ENCODE measurements at places on chromosomes 4 and X. TPM values are rescaled to one million over a fixed set of nuclear protein-coding genes. Genes with fewer than 3 reads are reported as not detected.

DNA sequence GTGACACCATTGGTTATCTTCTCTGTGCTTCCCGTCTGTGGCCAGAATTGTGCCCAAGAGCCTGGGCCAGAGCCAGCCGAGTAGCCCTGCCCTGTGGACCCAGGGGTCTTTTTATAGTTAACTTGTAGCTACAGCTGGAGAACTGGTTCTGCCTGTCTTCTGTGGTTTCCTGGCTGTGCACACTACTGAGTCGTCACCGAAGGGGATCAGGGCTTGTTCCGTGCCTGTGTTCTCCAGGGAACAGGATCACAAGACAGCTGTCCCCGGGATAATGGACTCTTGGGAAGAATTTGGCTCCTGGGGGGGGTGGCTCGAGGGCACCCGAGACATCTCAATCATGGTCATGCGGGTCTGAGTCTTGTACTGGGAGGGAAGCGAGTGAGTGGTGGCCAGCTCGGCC is 22.1 kb upstream of the OPN1LW start:
- no peak for DNase-seq

DNA sequence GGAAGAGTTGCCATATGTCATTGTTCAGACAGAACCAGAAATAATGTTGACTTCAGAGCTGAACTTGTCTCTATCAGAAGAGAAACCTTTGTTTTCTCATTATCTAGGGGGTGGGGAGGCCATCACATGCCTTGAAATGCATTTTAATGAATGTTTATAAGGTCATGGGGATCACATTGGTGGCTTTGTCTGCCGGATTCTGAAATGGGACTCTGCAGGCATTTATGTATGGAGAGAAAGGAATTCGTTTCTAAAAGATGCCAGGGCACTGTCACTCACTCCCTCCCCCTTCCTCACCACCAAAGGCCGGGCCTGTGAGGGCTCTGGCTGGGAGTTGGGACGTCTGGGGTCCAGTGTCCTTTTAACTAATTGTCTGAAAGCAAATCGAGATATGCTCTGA is 102.2 kb downstream of the MAMLD1 start:
- no peak for DNase-seq

The ETDA gene
- not detected for total RNA-seq

GRCh38 chr4:11019451-11020240 is 335.1 kb upstream of the CLNK start:
- no peak for DNase-seq

Measured in GM23338 (cell line).